SIG-M5 (cell line): ENCODE measurements at places on chromosomes 7 and 10.

- DNase-seq, result no peak
Measured at GRCh38 chr10:133224756-133225372, 5.2 kb upstream of the UTF1 start.

DNA sequence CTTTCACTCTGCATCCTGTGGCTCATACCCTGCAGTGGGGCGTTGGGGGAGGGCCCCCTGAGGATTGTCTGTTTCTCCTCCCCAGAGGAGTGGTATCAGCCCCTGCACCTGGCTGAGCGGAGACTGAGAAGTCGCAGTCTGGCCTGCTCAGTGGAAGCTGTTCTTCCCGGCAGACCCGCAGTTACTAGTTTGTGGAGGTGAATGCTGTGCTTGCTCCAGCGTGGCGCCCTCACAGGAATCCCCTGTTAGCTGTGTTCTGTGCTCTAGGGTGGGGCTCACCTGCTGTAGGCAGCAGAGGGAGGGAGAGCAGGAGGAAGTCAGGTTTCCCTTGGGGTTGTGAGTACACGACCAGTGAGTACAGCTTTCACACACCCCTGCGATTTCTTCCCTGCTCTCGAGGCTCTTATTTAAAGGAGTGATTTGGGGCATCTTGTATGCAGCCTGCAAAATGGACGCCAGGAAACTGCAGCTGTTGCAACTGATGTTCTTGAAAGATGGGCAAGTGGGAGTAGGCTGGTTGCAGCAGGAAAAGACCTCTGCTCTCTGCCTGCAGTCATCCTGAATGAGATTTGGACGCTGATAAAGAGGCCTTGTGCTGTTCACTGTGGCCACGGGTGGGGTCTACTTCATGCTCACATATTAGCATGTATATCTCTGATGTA is 66.4 kb downstream of the HK1 start:
- no peak for DNase-seq

DNA sequence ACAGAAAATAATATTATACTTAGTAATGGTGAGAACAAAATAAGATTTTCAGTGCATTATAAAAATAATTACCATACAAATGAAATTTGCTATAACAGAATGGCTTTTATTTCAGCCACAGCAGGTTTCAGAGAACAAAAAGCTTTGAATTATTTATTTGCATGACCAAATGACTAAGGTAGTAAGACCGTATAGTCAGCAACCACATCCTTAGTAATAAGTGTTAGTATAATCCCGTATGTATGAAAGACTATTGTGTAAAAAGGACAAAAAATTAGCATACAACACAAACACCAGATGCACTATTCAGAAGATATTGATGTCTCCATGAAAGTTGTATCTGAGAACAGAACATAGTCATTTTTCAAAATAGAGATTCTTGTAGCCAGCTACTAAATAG is 12.2 kb downstream of the PDZD8 start:
- no peak for DNase-seq

- no peak for DNase-seq
Measured at GRCh38 chr7:158296798-158297104, 290.9 kb downstream of the PTPRN2 start.

GRCh38 chr7:141076377-141076776 is 2.5 kb downstream of the TMEM178B start:
- no peak for DNase-seq

GRCh38 chr10:293636-294035 is 158.4 kb downstream of the ZMYND11 start:
- DNase-seq, result no peak

GRCh38 chr7:157683747-157684156 is 346.9 kb downstream of the DNAJB6 start:
- DNase-seq, result no peak

GRCh38 chr10:98445200-98445812 is 1.4 kb downstream of the HPS1 start:
- no peak for DNase-seq

- DNase-seq, result peak; percentile 28
Measured at GRCh38 chr7:148535217-148535616, 55.3 kb upstream of the C7orf33 start.

DNA sequence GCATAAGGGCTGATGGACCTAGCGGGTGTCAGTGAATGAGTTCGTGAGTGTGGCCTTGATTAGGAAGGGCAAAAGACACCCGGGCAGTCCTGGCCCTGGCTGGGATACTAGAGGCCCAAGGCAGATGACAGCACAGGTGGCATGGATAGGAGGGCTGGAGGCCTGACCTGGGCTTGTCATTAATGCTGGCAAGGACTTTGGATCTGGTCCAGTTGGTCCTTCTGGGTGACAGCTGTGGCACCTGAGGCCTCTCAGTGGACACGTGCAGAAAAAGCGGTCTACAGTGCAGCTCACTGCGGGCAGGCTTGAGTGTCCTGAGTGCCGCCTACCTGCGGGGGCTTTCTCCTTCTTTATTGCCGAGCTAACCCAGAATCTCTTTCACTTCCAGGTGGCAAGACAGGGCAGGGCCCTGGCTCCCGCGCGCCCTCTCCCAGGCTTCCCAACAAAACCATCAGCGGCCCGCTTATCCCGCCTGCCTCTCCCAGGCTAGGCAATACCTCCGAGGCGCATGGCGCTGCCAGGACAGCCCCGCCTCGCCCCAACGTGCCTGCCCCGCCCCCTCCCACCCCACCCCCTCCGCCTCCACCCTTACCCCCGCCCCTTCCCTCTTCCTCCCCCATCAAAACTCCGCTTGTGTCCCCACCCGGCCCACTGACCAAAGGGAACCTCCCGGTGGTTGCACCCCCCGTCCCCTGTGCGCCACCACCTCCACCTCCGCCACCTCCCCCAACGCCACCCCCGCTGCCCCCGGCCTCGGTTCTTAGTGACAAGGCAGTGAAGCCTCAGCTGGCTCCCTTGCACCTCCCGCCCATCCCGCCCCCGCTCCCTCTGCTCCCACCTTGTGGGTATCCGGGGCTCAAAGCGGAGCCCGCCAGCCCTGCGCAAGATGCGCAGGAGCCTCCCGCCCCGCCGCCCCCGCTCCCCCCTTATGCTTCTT is 77.4 kb downstream of the WIPF3 start:
- no peak for DNase-seq

DNA sequence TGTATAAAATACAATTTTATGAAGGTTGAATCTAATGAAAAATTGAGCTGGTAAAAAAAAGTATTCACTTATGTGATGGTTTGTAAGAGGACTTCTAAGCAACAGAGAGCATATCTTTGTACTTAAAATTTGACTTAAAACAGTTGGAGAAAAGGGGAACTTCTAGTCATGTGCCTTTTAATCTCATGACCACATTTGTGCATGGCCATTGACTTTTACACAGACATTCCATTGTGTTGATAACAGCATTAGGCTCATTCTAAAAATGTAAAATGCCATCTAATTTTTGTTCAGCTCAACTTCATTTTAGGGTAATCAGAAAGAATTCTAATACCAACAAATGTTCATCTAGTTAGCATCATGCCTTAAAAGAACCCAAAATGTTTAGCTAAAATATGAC is 119.9 kb downstream of the HPSE2 start:
- no peak for DNase-seq

GRCh38 chr7:143252006-143252405 is 11.2 kb upstream of the GSTK1 start:
- no peak for DNase-seq

- DNase-seq, result no peak
Measured at GRCh38 chr7:30879139-30880124, 32.2 kb upstream of the AQP1 start.

- no peak for DNase-seq
Measured at GRCh38 chr10:94333051-94333450, 29.7 kb downstream of the NOC3L start.

DNA sequence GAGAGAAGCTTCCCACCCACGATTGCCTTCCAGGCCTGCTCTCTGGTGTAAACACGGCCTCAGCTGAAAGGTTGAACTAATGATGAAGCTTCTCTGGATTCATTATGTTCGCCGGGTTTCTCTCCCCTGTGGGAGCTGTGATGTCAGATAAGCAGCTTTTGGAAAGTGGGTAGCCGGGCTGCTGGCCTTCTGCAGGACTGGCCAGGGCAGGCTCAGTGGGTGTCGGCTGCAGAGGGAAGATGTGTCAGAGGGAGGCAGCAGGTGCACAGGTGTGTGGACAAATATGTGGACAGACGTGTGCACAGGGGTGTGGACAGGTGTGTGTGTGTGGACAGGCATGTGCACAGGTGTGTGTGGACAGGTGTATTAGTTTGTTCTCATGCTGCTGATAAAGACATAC is 28.5 kb upstream of the PSMG3 start:
- DNase-seq, result no peak

DNA sequence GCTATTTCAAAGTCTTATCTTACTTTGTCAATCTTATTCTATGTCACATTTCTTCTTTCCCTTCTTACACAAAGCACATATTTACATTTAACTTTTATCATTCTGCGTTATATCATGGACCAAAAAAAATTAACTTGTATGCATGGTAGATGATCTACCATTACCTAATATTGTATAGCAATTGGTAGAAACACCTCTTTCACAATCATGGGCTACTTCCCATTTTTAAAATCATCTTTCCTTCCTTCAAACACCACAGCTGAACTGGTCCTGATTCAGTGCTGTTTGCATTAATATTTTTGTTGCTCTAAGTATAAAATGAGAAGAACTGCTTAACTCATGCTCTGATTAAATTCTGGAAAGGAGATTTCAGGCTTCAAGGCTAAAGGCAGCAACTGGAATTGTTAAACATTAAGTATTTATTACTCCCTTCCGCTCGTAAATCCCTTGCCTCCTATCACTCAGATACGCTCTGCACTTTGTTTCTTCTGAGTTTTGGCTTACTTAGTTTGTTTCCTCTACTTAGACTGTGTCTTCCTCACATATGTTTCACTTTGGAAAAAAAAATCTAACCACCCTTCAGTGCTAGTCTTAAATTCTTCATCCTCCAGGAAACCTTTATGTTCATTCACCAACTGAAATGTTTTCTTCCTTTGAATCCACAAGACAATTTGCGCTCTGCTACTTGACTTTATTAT is 901.4 kb downstream of the PCDH15 start:
- DNase-seq, result no peak

DNA sequence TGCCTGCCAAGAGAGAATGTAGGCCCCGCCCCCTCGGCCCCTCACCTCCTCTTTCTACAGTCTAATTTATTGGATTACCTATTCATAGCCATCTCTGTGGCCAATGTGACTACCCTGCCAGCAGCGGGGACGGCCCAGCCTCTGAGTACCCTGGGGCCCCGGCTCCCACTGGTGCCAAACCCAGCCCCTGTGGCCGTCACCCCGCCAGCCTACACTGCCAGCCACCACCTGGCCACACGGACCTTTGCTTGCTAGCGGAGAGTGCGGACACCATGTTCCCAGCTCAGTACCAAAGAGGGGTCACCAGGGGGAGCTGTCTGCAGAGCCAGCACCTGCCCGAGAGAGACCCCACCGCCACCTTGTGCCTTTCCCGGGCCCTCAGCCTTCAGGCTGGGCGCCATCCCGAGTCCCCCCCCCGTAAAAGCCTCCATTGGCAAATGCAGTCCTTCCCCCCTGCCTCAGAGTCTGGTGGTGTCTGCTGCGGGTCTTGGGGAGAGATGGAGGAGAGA is 511.1 kb downstream of the ZNF37A start:
- no peak for DNase-seq

- no peak for DNase-seq
Measured at GRCh38 chr10:103703941-103704919, 151.1 kb downstream of the SH3PXD2A start.

GRCh38 chr7:155395176-155395797 is 62.6 kb upstream of the EN2 start:
- no peak for DNase-seq

DNA sequence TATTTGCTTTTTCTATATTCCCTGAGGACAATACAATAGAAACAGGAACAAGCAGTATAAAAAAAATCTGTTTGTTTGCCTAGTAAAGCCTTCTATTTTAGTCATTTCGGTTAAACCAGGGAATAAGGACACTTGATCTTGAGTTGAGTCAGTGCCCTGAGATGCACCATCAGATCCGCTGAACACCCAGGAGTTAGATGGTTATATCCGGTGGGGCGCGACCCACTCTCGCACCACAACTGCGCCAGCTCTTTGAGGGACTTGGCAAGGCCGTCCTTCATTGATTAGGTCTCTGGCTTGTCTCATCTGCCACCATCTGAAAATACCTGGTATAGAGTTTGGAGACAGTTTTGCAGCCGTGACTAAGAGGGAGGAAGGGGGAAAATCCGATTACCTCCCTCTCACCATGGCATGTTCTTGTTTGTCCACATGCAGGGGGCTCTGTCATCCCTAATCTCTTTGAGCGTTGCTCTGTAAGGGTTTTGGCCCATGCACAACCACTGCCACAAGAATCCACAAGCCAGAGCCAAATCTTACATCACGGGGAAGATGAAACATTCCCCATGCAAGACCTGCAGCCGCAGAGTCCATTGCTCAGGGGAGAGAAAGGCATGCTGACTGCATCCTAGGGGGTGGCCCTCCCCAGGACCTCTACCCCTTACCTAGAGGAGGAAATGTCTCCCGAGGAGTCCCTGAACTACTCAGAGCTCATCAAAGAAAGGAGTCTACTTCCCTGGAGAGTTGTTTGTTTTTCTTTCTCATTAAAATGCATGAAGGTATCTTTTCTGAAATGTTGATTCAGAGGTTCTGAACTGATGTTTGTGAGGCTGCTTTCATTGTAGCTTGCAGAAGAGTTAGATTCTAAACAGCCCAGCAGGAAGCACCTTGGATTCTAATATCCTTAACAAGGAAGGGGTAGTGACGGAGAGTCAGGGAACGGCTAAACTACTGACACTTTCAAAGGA is 101.6 kb upstream of the FAM171A1 start:
- no peak for DNase-seq

DNA sequence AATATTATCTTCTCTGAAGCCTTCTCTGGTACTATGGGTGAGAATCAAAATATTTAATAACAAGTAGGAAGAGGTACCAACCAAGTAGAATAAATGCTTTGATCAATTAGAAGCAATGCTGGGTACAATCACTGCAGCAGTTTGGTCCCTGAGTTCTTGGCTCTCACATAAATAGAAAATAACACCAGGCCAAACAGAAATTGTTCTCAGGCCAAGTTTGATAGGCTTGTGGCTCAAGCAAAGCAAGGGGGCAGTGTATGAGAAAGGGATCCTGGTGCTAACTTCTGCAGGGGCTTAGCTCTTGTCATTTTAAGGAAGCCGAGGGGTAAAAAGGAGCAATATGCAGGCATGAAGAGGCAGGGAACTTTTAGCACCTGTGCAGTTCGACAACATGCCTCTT is 146.8 kb upstream of the TMEM229A start:
- no peak for DNase-seq

GRCh38 chr10:89279421-89279869 is 22.4 kb upstream of the IFIT2 start:
- DNase-seq, result no peak

GRCh38 chr7:960269-960871 is 5.9 kb upstream of the ADAP1 start:
- no peak for DNase-seq

DNA sequence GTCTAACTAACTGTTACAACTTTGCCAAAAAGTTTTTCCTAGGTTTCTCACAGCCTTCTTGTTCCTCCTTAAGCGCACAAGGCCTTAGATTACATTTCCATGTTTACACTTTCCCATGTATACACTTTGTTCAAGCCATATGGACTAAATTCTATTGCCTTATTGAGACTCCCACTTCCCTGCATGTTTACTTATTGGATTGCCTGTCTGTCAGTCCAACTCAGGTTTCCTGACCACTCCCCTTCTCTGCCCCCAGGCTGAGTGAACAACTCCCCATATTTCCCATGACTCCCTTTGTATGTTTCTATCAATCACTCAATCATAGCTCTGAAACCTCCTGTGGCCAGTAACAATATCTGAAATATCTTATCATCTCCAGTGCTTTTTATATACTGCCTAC is 43.0 kb downstream of the SLC25A40 start:
- DNase-seq, result no peak

- no peak for DNase-seq
Measured at GRCh38 chr7:89001306-89001705, 205.8 kb upstream of the TEX47 start.

- no peak for DNase-seq
Measured at GRCh38 chr7:132614428-132615318, 38.4 kb upstream of the PLXNA4 start.
